Endothelial cell of umbilical vein (primary cell): ENCODE measurements at places on chromosomes 1 and 21. TPM values are rescaled to one million over a fixed set of nuclear protein-coding genes. Genes with fewer than 3 reads are reported as not detected.

The OR14K1 gene
- total RNA-seq = not detected in 2 replicates

The LCE2B gene
- not detected in 2 replicates for total RNA-seq

The HSPA6 gene
- 0.13 TPM in 1 of 2 replicates, not detected in the other for total RNA-seq

The C1orf185 gene
- total RNA-seq = not detected in 2 replicates

- H3K4me1 ChIP-seq = peaks cover 8% of the 10 kb centered on the region
- no peak for DNase-seq
- no peak overlapping the region for H3K27ac ChIP-seq
- H3K36me3 ChIP-seq = no peaks in the 10 kb centered on the region
Observed at GRCh38 chr1:91876781-91877573, 9.0 kb downstream of the TGFBR3 start.

- no peaks in the 10 kb centered on the region for H3K36me3 ChIP-seq
- no peak overlapping the region for H3K27ac ChIP-seq
- H3K27me3 ChIP-seq = peaks cover 82% of the 10 kb centered on the region
Observed at GRCh38 chr1:46487818-46488218, 1.8 kb upstream of the DMBX1 start.

GRCh38 chr1:18290740-18291412 is 183.3 kb downstream of the IGSF21 start:
- no peaks in the 10 kb centered on the region for H3K4me1 ChIP-seq
- DNase-seq = no peak
- no peaks in the 10 kb centered on the region for H3K27me3 ChIP-seq
- H3K27ac ChIP-seq = no peak overlapping the region
- H3K4me3 ChIP-seq = no peak overlapping the region

DNA sequence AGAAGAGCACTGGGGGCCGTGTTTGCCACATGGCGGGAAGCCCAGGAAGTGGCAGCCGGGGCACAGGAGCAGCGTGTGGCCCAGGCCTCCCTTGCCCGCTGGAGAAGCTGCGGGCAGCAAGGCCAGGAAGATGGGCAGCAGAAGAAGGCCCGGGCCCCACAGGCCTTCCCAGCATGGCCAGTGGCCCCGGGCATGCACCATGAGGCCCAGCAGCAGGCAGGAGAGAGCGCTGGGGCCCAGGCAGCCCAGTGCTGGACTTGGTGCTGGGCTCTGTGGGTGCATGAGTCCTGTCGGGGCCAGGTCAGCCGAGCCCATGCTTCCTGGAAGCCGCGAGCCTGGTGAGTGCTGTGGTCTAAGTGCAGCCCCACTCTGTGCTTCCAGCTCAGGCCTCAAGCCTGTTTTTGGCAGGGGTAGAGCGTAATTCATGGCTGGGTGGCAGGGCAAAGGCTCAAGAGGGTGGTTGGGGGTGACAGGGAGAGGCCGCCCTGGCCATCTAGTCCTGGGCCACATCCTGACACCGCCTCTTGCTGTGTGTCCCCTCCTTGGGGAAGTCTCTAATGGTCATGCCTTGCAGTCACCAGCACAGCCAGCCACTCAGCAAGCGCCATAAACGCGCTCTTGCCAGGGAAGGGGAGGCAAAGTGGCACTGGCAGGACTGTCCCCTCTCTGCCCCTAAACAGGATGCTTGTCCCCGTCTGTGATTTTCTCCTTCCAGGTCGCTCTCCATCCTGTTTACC is 21.3 kb downstream of the MTHFR start:
- H3K4me3 ChIP-seq = no peak overlapping the region
- H3K4me1 ChIP-seq = peaks cover 8% of the 10 kb centered on the region
- H3K36me3 ChIP-seq = no peaks in the 10 kb centered on the region

- no peak overlapping the region for H3K27ac ChIP-seq
- H3K4me3 ChIP-seq = no peak overlapping the region
- DNase-seq = no peak
- H3K27me3 ChIP-seq = no peaks in the 10 kb centered on the region
- H3K4me1 ChIP-seq = peaks cover 11% of the 10 kb centered on the region
- H3K36me3 ChIP-seq = no peaks in the 10 kb centered on the region
Observed at GRCh38 chr21:29335720-29336119, 37.0 kb downstream of the BACH1 start.

DNA sequence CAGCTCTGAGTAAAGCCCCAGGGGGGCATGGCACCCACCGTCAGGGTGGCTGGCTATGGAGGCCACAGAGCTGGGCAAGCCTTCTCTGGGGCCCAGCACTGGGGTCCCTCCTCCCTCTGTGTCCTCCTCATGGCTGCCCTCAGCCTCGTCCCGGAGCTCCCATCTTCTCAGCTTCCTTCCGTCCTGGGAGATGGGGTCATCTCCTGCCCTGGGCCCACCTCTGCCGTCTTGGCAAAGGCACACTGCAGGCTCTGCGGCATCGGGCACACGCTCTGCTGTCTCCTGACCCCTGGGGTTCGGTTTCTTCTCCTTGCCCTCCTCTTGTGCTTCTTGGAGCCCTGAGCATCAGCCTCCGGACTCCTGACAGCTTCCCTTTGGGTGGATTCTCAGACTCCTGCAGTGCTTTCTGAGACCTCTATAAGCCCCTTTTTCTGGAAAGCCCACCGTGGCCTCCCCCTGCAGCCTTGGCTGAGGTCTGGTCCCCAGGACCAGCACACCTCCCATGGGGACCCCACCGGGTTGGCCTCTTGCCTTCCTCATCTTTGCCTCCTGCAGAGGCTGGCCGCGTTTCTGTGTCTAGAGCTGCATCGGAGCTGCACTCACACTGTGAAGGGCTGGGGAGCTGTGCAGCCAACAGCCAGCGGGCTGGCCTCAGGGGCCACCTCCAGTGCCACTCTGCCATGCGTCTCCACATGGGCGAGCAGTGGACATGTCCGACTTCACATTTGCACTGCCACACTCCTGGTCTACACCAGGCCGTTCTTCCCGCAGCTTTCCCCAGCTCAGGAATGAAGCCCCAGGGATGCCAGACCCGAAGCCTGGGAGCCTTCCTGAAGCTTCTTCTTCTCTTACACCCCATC is 11.6 kb downstream of the UMODL1 start:
- no peak overlapping the region for H3K27ac ChIP-seq
- H3K36me3 ChIP-seq = no peaks in the 10 kb centered on the region
- no peak for DNase-seq
- no peaks in the 10 kb centered on the region for H3K27me3 ChIP-seq

DNA sequence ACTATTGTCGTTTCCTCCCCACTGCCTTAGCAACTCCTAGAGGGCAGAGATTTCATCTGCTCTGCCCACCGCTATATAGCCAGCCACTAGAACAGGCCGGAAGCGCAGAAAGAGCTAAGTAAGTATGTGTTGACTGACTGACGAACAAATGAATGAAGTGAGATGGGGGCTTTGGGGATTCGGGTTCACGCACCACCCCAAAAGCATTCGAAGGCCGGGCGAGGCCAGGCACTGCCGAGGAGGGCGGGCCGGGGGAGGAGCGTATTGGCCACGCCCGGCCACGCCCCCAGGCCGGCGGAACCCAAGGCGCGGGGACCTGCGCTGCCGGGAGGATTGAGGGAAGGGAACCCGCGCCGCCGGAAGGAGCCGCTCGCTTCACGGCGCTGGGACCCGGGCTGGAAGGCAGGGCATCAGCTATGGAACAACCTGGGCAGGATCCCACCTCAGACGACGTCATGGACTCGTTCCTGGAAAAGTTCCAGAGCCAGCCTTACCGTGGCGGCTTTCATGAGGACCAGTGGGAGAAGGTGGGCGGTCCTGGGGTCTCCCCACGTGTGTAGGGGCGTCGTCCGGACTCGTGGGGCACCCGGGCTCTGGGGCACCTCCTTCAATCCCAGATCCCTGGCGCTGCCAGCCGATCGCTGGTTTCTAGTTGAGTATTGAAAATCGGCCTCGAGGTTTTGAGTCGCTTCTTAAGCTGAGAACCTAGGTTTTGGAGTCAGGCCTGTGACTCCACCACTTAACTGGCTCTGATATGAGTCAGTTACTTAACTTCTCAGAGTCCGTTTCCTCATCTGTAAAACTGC is at the start of gene TTC4:
Gene TTC4, plus strand, starts transcription at position 369 of the 806 bp plus-strand sequence. Its CDS starts 48 bp downstream, at position 417.
- peak within 1 kb of the TSS; percentile 77 for H3K27ac ChIP-seq
- H3K36me3 ChIP-seq = peaks cover 7% of the 10 kb centered on the region
- peak; percentile 81 for DNase-seq
- H3K27me3 ChIP-seq = no peaks in the 10 kb centered on the region
- H3K4me3 ChIP-seq = peak within 1 kb of the TSS; percentile 95

GRCh38 chr1:54380290-54380882 is 25.8 kb downstream of the SSBP3 start:
- H3K4me3 ChIP-seq = no peak overlapping the region
- no peak overlapping the region for H3K27ac ChIP-seq
- no peak for DNase-seq
- H3K36me3 ChIP-seq = peaks cover 4% of the 10 kb centered on the region
- H3K4me1 ChIP-seq = peaks cover 13% of the 10 kb centered on the region
- H3K27me3 ChIP-seq = no peaks in the 10 kb centered on the region

- no peaks in the 10 kb centered on the region for H3K27me3 ChIP-seq
- no peaks in the 10 kb centered on the region for H3K36me3 ChIP-seq
- H3K4me3 ChIP-seq = peak overlapping the region; percentile 46
- DNase-seq = peak; percentile 38
Observed at GRCh38 chr1:1157914-1158710, 15.6 kb upstream of the TTLL10 start.

- no peak for DNase-seq
- H3K4me1 ChIP-seq = peaks cover 3% of the 10 kb centered on the region
- H3K4me3 ChIP-seq = no peak overlapping the region
- H3K36me3 ChIP-seq = no peaks in the 10 kb centered on the region
Observed at GRCh38 chr1:18936471-18936813, 20.0 kb downstream of the IFFO2 start.

GRCh38 chr1:185694081-185694480 is 40.1 kb upstream of the HMCN1 start:
- DNase-seq = peak; percentile 57
- H3K27me3 ChIP-seq = no peaks in the 10 kb centered on the region
- H3K36me3 ChIP-seq = no peaks in the 10 kb centered on the region
- H3K4me1 ChIP-seq = peaks cover 12% of the 10 kb centered on the region
- H3K27ac ChIP-seq = peak overlapping the region; percentile 65
- H3K4me3 ChIP-seq = no peak overlapping the region

GRCh38 chr1:154325583-154326545 is 539 bp downstream of the ATP8B2 start:
- peak; percentile 83 for DNase-seq
- H3K27me3 ChIP-seq = peaks cover 8% of the 10 kb centered on the region
- H3K4me3 ChIP-seq = peak overlapping the region; percentile 88
- peaks cover 22% of the 10 kb centered on the region for H3K4me1 ChIP-seq

- H3K36me3 ChIP-seq = no peaks in the 10 kb centered on the region
- no peak overlapping the region for H3K27ac ChIP-seq
- H3K4me3 ChIP-seq = no peak overlapping the region
- DNase-seq = no peak
Observed at GRCh38 chr1:181175356-181175910, 86.9 kb downstream of the IER5 start.

DNA sequence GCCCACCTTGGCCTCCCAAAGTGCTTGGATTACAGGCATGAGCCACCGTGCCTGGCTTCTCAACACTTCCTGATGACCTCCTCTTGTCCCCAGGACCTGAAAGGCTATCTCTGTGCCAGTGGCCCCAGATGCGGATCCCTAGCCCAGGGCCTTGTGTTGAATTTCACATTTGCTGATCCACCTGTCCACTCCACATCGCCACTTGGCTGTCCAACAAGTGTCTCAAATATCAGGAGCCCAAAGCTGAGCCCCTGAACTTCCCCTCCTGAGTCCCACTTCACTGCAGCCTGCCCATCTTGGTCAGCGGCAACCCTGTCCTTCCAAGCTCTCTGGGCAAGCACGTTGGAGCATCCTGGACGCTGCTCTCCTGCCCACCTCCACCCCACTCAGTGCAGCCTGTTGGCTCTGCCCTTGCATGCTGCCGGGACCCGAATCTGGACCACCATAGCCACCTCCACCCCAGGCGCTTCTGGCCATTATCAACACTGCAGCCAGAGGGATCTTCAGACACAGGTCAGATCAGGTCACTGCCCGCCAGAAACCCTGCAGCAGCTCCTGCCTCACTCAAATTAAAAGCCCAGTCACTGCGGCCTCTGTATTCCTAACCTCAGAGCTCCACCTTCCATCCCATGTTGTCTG is 352.5 kb upstream of the VAMP3 start:
- DNase-seq = no peak
- no peak overlapping the region for H3K4me3 ChIP-seq

DNA sequence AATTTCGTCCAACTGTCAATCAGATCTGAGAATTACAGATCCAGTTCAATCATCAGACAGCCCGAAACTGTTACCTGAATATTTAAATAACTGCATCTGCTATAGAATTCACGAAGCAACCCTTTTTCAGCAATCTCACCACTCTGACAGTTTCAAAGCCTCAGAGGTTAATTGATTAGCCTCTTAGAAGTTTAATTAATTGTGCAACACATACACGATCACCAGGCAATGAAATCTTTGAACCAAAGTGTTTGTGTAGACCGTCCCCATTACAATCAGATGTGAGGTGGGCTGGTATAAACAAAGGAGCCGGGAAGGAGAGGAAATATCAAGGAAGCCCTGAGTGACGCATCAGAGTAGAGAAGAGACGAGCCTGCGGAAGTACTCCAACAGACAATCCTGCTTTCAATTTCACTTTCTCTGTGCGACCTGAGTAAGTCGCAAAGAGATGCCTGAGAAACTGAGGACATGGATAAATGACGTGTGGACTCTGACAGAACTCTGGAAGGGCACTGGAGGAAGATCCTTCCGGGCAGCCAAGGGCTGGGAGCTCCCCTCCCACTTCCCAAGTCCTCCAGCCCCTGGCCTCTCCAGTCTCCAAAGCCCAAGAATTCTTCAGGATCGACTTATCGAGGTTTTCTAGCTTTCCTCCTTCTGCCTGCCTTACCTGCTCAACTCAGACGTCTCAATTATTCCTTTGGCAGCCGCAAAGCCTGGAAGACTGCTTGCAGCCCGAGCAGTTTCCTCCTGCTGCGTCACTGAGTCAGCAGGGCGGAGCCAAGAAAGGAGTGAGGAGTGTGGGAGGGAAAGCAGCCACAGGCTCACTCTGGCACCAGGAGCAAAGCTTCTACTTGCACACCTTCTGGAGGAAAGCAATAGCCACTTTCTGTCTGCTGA is at the start of gene RNASEL:
Gene RNASEL, minus strand, starts transcription at position 757 of the 897 bp plus-strand sequence. CDS start 2,450 bp downstream, outside the sequence.
- DNase-seq = peak; percentile 53
- H3K27ac ChIP-seq = peak within 1 kb of the TSS; percentile 71
- H3K4me3 ChIP-seq = peak within 1 kb of the TSS; percentile 99
- H3K36me3 ChIP-seq = no peaks in the 10 kb centered on the region
- H3K27me3 ChIP-seq = no peaks in the 10 kb centered on the region

GRCh38 chr1:100448366-100448765 is 89.6 kb upstream of the GPR88 start:
- H3K27me3 ChIP-seq = no peaks in the 10 kb centered on the region
- H3K27ac ChIP-seq = no peak overlapping the region
- H3K4me1 ChIP-seq = peaks cover 26% of the 10 kb centered on the region
- DNase-seq = no peak
- H3K4me3 ChIP-seq = no peak overlapping the region
- no peaks in the 10 kb centered on the region for H3K36me3 ChIP-seq

- no peaks in the 10 kb centered on the region for H3K36me3 ChIP-seq
- peaks cover 7% of the 10 kb centered on the region for H3K4me1 ChIP-seq
- peak; percentile 32 for DNase-seq
- no peaks in the 10 kb centered on the region for H3K27me3 ChIP-seq
Observed at GRCh38 chr1:94988356-94988755, 61.4 kb upstream of the CNN3 start.
